Esophagus (tissue), 2 donors: ENCODE measurements at places on chromosomes 4 and X. TPM values are rescaled to one million over a fixed set of nuclear protein-coding genes. Genes with fewer than 3 reads are reported as not detected.

Gene ATP7A
- 2.1 TPM for polyA plus RNA-seq

Gene TCEAL2
- 3.5 TPM for polyA plus RNA-seq

Gene RAB9B
- 0.45 TPM for polyA plus RNA-seq

Gene SMIM20
- polyA plus RNA-seq, result 8.7 TPM

Gene ZFP42
- 0.01 TPM for polyA plus RNA-seq

Gene C4orf33
- 12.8 TPM for polyA plus RNA-seq

Gene PHOX2B
- not detected for polyA plus RNA-seq

Gene MAGEB2
- polyA plus RNA-seq, result not detected

Gene EXOC1L
- not detected for polyA plus RNA-seq

Gene PDS5A
- 16.8 TPM for polyA plus RNA-seq

Gene CPLX1
- 0.74 TPM for polyA plus RNA-seq

Gene DDX53
- not detected for polyA plus RNA-seq

Gene CT45A1
- not detected for polyA plus RNA-seq

Gene NHSL2
- 0.51 TPM for polyA plus RNA-seq

Gene TCEANC
- polyA plus RNA-seq, result 1.2 TPM

Gene ASB9
- 0.88 TPM for polyA plus RNA-seq

Gene PCDH11X
- polyA plus RNA-seq, result under 0.01 TPM

Gene PNMA6E
- not detected for polyA plus RNA-seq

Gene IGFBP7
- 80.7 TPM for polyA plus RNA-seq

Gene AKAP14
- polyA plus RNA-seq, result not detected

Gene TLR10
- polyA plus RNA-seq, result 0.16 TPM

Gene CSAG1
- not detected for polyA plus RNA-seq

Gene CLDN34
- polyA plus RNA-seq, result 0.15 TPM

Gene LNX1
- polyA plus RNA-seq, result 44.2 TPM
